ENCODE measurements at places on chromosomes 2 and 18. TPM values are rescaled to one million over a fixed set of nuclear protein-coding genes. Genes with fewer than 3 reads are reported as not detected.

- DNase-seq, result no peak
Measured at GRCh38 chr18:62186499-62186773, 420 bp downstream of the PIGN start.

Gene B3GNT2
- 68.7 TPM for total RNA-seq

Gene ACOXL
- not detected for total RNA-seq

Gene PDCD1
- 24.3 TPM for total RNA-seq

Gene FECH
- 33.4 TPM for total RNA-seq

- no peak for DNase-seq
Measured at GRCh38 chr18:31329787-31330438, 12.0 kb downstream of the DSG1 start.

DNA sequence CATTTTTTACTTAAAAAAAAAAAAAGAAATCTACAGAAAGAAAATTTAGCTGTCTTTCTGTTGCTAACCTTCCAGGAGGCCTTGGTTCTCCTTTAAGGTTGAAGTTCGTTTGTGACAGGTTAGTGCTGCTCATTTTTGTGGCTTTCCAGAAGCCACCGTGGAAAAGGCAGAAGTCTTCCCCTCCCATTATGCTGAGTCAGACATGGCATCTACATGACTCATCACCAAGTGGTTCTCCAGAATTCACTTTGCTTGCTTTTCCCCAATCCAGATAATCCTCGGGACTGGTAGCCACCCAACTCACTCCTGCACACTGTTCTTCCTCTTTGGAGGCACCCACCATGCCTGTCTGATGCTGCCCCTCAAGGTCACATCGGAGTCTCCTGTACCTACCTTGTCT, 228.7 kb downstream of the PIK3C3 start:
- no peak for DNase-seq

Gene KLHL30
- total RNA-seq, result not detected

GRCh38 chr2:109322111-109322510, 193.1 kb downstream of the SH3RF3 start:
- DNase-seq, result no peak

DNA sequence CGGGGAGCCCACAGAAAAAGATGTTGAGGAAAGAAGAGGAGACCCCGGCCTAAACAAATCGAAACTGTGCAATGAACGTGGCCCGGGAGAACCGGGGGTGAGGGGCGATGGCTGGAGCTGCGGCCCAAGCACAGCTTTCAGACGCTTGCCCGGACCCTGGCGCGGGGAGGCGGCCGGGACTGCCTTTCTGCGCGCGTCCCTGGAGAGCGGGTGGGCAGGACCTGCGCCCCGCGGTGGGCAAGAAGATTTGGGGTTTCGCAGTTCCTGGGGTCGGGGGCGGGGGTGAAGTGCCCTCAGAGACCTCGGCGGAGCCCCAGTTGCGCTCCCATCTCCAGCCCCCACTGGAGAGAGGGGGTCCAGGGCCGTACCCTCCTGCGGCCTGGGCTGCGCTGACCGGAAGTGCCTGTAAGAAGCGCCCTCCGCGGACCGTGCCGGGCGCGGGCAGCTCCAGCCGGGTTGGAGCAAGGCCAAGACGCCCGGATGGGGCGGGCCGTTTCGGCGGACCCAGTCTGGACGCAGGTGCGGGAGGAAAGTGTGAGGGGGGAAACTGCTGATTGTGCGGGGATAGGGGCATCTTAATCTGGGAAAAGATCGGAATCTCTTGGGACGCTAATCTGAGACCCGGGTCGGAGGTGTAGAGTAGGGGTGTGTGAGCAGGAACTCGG, 11.6 kb downstream of the EN1 start:
- no peak for DNase-seq

Gene MRPL53
- total RNA-seq, result 105 TPM

- DNase-seq, result no peak
Measured at GRCh38 chr2:23298551-23298950, 86.4 kb upstream of the KLHL29 start.

GRCh38 chr2:179172894-179173293, 91.7 kb downstream of the SESTD1 start:
- no peak for DNase-seq

DNA sequence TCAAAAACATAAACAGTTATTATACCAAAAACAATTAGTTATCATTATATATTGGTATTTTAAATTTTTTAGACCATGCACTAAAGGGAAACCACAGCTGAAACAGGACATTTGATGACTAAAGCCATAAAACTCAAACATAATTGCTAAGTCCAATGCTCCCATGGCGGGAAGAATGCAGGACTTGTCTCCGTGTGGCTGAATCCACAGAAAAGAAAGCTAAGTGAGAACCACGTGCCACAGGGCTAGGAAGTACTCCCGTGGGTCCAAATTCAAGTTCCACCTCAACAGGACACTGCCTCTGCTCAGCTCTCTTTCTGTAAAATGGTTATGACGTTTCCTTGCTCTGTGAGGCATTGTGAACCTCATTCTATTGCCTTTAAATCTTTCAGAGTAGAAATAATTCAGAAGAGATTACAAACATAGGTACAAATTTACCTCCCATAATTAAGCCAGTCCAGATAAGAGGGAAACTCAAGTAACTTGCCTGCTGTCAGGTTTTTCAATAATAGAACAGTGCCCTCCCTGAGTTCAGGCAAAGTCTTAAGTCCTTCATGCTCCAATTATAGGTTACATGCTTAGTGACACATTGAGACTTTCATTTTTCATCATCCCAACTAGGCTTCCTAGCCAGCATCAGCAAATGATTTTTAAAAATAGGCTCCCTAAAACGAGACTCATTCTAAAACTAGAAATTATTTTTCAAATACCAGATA, 36.7 kb downstream of the FTCDNL1 start:
- no peak for DNase-seq

DNA sequence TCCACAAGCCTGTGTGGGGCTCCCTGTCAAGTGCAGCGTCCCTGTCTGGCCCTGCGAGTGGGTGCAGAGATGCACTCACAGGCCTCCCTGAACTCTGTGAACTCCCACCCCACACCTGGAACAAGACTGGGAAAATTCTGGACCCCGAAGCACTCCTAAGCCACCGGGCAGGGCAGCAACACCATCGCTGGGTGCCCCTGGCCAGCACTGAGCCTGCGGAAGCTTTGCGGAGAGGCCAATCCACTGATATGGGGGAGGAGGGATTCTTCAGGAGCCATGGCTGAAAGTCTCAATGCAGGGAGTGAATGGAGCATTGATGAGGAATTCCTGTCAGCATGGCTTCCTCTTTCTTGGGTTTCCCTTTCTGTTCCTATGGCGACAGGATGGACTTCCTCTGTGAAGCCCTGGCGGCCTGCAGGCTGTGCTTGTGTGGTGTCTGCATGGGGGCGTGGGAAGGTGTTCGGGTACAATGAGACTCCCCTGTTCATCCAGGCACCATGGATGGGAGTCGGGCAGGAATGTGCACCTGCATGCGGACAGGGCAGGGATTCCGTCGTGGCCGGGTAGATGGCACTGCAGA, 15.1 kb downstream of the TRIB2 start:
- DNase-seq, result no peak

Gene ANO7
- 3.6 TPM for total RNA-seq

Gene KANSL1L
- 2.6 TPM for total RNA-seq

Gene KIAA2012
- not detected for total RNA-seq

DNA sequence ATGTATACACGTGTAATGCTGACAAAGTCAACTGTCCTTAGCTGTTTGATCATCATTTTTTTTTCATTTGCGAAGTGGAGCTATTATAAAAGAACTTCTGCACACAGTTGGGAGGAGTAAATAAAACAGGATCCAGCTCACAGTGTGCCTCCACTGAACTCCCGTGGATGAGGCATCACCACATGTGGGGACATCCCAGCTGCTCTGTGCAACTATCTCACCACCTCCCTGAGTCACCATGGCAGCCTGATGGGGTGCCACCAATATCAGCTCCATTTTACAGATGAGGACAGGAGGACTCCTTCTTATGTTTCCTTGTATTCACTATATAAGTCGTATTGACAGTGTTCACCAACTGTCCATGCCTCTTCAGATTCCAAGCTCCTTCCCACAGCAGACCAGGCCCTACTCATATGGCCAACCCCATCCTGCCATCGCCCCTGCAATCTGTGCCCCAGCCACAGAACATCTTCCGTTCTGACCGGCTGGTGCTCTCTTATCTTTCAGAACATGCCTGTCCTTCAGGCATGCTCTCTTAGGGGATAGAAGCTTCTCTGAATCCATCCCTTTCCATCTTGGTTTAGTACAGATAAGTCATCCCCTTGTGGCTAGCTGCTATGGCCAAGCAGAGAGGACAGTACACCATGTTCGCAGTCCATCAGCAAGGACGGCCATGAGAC, 288.1 kb downstream of the RNF144A start:
- no peak for DNase-seq

Gene SERTAD2
- total RNA-seq, result 23.3 TPM

DNA sequence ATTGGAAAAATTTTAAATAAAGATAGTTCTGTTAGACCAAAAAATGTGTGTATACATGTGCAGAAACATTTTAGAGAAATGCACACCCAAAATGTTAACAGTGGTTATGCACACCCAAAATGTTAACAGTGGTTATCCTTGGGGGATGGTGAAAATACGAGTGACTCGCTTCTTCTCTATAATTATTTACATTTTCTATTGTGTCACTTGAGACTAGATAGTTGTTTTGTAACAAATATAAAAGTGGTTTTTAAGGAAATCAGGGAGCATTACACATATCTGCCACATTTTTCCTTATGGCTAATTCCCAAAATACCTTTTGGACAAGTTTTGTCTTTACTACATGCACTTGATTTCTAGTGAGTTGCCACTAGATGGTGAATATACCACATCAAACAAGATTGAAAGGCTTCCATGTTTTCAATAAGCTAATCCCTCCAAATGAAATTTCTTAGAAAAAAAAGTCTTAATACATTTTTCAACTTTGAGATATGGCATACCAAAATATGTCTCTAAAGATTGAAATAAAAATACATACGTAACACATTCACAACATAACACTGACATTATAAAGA, 9.0 kb upstream of the HIBCH start:
- no peak for DNase-seq

Gene COQ10B
- total RNA-seq, result 19.5 TPM

Gene EFR3B
- total RNA-seq, result 0.08 TPM

- no peak for DNase-seq
Measured at GRCh38 chr18:79466591-79466990, 70.9 kb downstream of the NFATC1 start.

DNA sequence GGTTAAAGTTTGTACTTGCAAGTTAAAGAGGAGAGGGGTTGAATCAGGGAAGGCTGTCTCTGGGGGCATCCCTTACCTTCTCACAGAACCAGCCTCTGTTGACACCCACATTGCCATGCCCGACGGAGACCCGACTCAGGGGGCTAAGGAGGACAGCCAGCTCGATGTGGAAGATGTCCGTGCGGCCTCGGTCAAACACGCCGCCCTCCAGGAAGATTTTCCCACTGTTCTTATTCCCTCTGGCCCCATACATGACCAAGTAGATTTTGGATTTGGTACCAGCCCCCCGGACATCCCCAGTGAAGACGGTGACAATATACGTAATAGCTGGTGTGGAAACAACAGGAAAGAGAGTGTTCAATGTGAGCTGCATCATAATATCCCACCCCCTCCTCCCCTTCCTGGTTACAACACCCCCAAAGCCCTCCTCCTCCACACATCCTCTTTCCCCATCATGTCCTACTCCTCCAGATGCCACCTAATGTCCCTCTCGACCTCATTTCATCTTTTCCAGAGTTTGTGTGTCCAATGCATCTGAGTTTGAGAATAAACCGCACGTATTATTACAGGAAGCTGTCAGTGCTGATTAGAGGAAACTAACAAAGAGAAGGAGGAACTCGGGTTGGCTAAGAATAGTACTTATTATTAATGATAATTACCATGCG, 55.7 kb downstream of the LOXHD1 start:
- no peak for DNase-seq

DNA sequence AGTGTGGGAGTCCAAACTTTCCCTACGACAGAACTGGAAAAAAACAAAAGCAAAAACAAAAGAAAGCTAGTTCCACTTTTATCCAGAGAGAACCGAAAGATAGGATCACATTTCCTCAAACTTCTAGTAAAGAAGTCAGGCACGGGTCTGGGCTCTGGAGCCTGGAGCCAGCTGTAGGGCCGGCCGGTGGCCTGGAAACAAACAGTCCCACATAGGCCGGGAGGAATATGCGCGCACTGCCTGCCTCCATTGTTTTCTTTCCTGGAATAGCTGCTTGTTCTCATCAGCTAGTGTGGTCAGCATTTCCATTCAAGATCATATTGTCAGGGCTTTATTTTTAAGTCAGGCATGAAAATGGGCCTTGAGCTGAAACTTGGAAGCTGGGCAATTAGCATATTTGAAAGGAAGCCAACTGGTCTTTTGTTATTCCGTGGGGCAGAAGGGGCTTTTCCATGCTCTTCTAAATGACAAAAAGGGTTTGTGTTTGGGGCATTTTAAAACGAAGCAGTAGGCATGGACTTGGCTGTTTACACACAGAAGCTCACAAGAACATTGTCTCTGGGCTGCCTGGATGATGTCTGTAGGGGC, 58.7 kb upstream of the RFX8 start:
- no peak for DNase-seq

DNA sequence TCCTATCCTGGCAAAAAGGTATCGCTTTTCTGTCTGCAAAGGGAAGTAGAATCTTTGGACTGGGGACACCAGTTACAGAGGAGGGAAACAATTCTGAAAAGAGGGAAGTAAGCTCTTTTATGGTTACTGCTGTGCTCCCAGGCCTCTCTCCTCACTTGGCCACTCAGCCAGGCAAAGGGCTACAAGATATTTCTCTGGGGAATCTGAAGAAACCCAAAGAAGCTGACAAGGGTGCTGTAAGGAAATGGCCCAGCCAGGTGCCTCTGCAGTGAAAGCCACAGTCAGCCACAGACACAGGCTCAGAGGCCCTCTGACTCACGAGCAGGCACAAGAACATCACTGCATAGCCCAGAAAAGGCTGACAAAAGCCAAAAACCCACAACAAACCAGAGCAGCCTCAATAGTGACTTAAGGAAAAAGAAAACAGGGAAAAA, 5.8 kb downstream of the HDLBP start:
- peak; percentile 65 for DNase-seq

DNA sequence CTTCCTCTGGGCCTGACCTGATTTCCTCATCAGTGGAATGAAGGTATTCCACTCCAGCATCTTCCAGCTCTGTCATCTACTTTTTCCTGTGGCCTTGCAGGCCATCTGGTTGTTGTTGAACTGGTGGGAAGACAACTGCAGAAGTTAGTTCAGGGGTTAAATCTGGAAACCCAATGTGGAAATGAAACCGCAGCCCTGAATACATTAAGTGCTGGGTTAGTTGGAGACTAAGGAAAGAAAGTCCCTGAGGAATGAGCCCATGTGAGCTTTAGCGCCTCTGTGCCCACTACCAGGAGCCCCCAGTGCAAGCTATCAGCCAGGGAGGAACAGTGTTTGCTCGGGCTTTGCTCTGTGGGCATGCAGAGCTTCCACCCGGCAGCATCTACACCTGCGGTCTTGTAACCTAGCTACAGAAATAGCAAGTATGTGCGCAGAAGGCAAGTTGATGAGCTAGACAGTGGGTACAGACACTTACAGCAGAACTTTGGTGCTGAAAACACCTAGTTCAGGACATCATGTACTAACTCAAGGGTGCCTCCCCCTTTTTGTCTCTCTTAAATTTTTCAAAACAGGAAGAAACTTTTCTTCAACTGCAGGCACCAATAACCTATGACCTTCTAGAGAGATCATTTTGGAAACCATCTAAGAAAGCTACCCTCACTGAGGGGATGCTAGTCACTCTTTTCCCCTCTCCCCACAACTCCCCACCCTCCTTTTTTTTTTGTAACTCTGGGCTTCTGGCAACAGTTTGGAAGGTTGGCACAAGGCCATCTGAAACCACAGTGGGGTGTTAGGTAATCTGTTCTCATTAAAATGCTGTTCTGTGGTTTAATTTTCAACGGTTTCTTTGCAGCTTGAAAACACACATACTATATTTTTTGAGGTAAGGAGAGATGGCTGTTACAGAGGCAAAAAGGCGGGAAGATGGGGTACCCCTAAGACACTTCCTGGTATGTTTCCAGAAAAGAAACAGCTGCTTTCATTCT, 18.3 kb upstream of the CXCR4 start:
- peak; percentile 62 for DNase-seq

Data from activated naive CD8-positive, alpha-beta T cell treated with anti-CD3 and anti-CD28 coated beads for 36 hours (primary cell).